LHCN-M2 (cell line): ENCODE measurements at places on chromosomes 6 and 20. TPM values are rescaled to one million over a fixed set of nuclear protein-coding genes. Genes with fewer than 3 reads are reported as not detected.

The TRIM10 gene
- total RNA-seq: not detected in 2 replicates

The C20orf144 gene
- total RNA-seq: 0.06 and 0.11 TPM in 2 replicates

The PSORS1C1 gene
- total RNA-seq: 0.64 and 0.69 TPM in 2 replicates

The HUS1B gene
- 0.17 and 0.19 TPM in 2 replicates for total RNA-seq

DNA sequence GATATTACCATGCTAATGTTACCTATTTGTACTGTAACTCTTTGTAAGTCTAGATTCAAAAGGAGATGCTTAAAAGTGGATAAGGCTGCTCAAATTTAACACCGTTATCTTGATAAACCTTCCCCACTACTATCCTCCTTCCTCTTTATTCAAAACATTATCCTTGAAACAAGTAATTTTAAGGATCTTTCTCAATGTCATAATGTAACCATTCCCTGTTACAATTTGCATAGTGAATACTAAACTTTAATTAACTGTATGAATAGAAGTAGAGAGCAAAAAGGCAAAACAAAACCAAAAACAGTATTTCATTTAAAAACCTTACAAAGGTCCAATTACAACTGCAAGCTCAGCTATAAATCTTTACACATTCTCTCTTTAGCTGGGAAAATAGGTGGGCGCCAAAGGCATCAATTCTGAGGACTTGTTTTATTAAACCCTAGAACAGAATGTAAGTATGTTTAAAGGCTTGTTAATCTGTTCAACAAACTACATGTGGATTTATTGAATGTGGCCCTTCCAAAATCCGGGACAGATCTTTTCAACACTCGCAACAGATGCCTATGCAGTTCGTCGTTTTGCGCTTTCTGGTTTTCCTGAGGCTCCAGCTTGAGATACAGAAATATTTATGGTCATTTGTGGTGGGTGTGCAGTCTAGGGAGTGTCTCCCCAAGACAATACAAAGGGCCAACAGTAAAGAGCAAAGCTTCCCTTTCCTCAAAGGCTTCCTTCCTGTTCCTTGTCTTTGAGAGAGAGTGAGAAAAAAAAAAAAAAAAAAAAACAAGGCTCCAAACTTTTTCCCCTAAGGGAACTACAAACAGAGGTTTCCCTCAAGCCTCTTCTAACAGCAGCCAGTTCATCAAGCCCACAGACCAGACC, 15.1 kb downstream of the KIF13A start:
- no peak for DNase-seq

DNA sequence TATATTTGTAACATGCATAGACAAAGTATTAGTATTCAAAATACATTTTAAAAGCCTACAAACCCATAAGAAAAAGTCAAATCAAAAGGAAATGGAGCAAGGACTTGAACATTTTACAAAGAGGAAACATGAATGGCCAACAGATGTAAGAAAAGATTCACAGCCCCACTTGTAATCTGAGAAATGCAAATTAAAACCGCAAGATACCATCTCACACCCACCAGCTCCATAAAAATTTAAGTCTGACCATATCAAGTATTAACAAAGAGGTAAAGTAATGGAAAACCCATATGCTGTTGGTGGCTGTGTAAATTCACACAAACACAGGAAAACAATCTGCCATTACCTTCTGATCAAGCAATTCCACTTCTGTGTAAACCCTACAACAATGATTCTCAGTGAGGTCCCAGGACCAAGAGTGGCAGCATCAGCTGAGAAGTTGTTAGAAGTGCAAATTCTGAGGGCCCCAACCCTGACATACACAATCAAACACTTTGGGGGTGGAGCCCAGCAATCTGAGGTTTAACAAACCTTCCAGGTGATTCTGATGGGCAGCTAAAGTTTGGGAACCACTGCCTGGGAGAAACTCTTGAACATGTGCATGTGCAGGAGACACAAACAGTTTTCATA, 30.9 kb downstream of the BCL2L1 start:
- peak; percentile 75 for DNase-seq

DNA sequence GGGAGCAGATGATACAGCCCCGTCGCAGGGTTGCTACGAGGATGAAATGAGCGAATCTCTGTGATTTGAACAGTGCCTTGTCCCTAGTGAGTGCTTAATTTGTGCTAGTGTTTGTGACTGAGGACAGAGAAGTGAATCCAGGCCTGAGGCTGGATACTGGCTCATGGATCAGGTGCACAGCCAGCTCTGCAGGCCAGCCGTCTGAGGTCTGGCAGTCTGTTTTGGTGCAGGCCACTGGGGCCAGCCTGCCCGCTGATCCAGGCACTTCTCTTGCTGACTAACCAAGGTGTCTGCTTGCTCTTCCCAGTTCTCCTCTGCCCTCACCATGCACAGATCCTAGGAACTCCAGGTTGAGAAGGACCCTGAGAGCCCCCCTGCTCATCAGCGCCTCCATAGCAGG, 181.0 kb downstream of the LRFN2 start:
- no peak for DNase-seq

DNA sequence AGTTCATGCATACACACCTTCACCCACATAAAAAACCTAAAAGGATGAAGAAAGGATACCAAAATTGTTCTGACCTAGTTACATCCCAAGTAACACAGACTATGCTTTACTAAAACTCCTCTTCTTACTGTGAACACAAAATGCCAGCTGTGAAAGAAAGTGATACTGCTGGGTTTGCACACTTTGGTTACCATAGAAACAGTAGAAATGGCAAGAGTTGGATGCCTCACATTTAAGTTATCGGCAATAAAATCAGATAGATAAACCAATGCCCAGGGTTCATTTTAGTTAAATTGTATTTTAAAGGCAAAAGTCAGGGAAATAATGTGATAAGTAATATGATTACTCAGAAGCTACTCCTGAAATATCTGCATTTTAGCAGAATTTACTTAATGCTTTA, 161.9 kb downstream of the CDK19 start:
- peak; percentile 58 for DNase-seq

DNA sequence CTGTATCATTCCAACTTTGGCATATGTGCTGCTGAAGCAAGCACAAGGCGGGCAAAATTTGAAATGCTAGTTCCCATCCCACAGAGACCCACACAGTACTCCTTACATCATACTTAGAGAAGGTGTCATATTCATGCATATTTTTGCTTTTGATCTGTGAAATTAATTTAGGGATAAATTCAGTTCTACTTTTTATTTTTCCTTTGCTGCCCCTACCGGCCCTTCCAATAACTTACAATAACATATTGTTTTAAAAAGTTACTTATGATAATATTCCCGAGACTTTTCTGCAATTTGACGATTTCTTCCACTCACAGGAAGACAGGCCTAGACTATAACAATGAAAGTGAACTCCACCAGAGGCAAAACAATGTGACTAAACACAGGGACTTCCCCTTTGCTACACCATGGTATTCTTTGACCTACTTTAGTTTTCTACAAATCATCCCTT, 35.0 kb downstream of the SESN1 start:
- peak; percentile 71 for DNase-seq

The CDH4 gene
- 0.98 and 1.3 TPM in 2 replicates for total RNA-seq

GRCh38 chr20:55283889-55284288, 721.4 kb downstream of the CBLN4 start:
- no peak for DNase-seq

- DNase-seq: peak; percentile 7
These were observed 1.6 kb downstream of the SRPK1 start for GRCh38 chr6:35919085-35919826.
